Stimulated activated CD4-positive, alpha-beta T cell treated with anti-CD3 and anti-CD28 coated beads, Interleukin-12 subunit alpha, Interleukin-12 subunit beta, amount 100 ng/mL, for 24 hours (primary cell): ENCODE measurements at places on chromosomes 2 and 18.
A peak's percentile ranks its signal among the peaks of the same experiment; 100 is the strongest.

DNA sequence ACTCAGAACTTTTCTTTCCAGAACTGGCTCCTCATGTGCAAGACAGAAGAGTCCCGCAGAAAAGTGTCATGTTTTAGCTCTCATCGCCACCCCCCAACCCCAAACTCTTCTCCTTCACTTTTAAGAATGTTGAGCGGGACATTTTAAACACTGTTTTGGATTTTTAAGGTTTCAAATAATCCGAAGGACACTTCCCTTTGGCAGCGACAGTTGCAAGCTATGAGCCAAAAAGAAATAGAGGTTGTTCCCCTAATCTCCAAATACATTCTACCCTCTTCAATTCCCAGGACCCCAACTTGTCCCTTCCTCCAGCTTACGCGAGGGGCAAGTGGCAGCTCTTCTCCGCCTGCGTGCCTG is 678 bp upstream of the UBE2E3 start:
- no peak for DNase-seq

DNA sequence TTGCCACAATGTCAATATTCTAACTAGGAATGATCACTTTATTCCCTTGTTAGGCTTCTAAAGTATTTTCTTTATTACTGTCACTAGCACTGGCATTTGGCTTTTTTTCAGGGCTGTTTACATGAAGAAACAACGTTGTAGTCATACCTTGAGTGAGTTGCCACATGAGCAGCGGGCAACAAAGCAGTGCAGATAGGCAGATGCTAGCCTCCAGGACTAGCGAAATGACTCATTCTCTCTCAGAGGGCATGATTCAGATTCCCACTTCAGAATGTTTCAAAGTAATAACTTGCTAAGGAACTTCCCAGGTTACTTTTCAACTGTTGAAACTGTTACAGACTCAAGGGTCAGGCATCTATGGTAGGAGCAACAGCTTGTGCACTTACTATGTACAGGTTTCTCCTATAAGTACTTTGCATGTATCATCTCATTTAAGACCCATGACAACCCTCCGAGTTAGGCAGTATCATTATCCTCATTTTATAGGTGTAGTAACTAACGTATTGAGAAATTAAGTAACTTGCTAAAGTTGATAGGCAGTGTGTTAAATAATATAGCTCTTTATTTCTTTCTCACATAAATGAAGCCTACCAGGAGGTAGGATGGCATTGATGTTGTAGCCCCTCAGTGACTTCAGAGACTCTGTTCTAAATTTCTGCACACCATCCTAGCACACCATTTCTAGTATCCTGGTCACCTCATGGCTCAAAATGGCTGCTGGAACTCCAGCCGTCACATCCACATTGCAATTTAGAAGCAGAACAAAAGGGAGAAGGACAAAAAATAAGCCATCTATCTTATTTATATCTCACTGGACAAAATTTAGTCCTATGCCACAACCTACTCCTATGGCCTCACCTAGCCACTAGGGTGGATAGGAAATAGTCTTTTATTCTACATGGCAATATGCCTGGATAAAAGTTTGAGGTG is 83.3 kb downstream of the ICOS start:
- DNase-seq, result peak; percentile 33

DNA sequence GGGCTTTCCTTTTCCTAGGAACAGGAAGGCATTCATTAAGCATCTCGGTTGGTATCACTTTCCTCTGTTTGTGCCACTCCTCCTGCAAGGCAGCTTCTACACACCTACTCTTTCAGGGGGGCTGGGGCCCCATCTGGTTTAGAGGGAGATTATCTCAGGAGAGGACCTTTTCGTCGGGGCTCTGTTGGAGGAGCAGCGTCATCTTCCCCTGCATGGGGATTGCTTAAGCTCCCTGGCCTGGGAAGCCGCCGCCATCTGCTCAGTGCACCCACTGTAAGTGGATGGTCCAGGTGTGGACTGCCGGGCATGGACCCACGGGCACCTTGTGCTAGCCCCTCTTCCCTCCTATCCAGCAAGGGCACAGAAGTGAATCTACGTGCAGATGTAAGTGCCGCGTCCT is 355.3 kb upstream of the SMIM21 start:
- DNase-seq, result no peak

DNA sequence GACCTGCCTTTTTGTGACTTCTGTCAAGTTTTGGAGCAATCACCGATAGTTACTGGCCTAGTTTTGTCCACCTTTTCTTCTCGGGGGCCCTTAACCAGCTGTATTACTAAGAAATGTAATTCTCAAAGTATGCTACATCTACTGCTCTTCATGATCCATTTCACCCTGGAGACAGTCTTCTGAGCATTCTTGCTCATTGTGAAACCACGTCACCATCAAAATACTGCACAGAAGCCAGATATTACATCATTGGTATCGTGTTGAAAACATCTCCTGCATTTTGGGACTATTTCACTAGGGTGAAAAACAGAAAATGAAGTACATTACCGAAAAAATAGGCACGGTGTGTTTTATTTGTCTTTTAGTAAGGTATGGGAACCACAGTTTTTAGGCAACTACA is 11.7 kb downstream of the LYPD6B start:
- no peak for DNase-seq
